Peyer's patch (tissue), 4 donors: ENCODE measurements at places on chromosomes 16 and 17.

DNA sequence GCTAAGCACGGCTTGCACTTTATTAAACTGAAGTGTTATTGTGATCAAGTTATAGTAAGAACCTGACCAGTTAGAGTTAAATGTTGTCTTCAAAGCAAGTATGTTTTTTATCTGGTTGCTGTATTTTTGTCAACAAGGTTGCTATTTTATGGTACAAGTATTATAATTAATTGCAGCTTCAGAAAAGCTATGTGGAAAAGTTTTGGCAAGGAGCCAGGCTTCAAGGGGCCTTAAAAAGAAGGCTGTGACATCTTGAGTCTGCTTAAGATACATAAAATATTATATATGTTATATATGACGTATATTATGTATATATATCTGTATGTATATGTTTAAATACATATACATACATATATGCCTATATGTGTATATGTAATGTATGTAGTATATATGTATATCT lies 1461.2 kb upstream of the CDH8 start:
- no peak for DNase-seq

GRCh38 chr17:151886-152859 lies 14.8 kb downstream of the SCGB1C2 start:
- DNase-seq, result peak; percentile 24

- peak; percentile 60 for DNase-seq
These were observed 991 bp downstream of the DUS1L start for GRCh38 chr17:82064433-82065192.

- no peak for DNase-seq
These were observed 1.0 kb downstream of the IRX3 start for GRCh38 chr16:54285414-54286089.

GRCh38 chr17:70100983-70101382 lies 26.0 kb downstream of the KCNJ16 start:
- DNase-seq, result no peak

GRCh38 chr16:21172650-21173049 lies 14.2 kb downstream of the LDAF1 start:
- DNase-seq, result no peak

- no peak for DNase-seq
These were observed 1.9 kb downstream of the ACSF3 start for GRCh38 chr16:89095491-89095951.

DNA sequence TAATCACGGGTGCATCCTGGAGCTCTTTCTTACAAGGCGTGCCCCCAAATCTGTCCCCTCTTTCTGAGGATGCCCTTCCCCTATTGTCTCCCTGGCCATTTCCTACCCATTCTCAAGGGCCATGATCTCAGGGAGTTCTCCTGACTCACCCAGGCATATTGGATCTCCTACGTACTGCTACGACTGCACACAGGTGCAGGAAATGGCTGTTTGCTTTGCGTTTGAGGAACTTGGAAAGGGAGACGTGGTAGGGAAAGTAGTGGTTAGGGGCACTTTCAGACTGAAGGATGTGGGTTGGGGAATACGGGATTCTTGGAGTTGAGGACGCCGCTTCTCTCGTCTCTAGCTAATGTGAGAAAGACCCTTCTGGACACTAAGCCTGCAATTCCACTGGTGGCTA lies 18.7 kb upstream of the MEOX1 start:
- DNase-seq, result no peak

DNA sequence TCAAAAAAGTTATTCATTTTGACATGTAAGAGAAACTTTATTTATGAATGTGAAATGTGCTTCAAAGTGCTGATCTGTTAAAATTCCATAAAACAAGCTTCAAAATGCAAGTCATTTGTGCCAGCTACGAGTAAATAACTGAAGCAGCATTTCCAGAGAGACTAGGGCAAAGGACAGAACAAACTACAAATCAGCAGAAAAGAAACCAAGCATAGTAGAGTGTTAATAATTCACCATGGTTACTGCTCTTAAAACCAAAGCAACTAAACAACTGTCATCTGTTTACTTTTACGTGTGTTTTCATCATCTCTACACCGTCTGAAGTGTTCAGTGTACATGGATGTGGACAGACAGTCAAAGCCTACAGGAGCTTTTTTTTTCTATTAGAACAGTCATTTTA lies 1.6 kb upstream of the ASPA start:
- DNase-seq, result no peak

GRCh38 chr16:89638455-89638854 lies 19.1 kb downstream of the CHMP1A start:
- no peak for DNase-seq

- DNase-seq, result peak; percentile 72
These were observed 53.7 kb downstream of the C16orf95 start for GRCh38 chr16:87263418-87264052.

GRCh38 chr17:61410141-61411010 lies 10.7 kb downstream of the TBX2 start:
- DNase-seq, result peak; percentile 65

DNA sequence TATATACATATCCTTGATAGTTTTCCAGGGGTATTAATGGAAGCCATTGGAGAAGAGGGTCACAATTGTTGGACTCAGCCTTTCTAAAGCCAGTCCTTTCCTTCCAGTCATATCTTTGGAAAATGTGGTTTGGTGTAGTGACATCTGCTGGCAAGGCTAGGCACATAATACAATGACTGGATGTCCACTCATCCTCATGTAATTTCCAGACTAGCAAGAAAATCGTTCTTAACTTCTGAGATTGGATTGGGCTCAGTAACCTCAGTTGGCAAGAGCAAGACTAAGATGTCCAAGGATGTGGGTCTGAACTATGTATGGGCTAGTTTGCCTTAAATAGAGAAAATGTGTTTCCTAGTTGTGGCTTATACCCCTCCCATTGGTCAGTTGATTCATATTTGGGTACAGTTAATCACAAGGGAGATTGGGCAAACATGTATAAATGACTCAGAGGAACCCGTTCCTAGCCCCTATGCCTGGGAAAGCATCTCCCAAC lies 8.7 kb upstream of the KAT7 start:
- DNase-seq, result peak; percentile 31

DNA sequence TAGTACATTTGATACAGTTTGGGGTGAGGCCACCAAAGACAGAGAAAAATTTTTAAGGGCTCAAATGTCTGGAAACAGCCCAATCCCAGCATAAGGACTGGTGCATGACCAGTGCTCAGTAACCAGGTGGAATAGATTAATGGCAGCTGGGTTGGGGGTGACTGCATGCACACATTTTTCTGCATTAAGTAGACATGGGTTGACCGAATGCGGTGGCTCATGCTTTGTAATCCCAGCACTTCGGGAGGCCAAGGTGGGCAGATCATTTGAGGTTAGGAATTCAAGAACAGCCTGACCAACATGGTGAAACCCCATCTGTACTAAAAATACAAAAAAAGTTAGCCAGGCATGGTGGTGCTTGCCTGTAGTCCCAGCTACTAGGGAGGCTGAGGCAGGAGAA lies 121.1 kb upstream of the HSBP1 start:
- no peak for DNase-seq

DNA sequence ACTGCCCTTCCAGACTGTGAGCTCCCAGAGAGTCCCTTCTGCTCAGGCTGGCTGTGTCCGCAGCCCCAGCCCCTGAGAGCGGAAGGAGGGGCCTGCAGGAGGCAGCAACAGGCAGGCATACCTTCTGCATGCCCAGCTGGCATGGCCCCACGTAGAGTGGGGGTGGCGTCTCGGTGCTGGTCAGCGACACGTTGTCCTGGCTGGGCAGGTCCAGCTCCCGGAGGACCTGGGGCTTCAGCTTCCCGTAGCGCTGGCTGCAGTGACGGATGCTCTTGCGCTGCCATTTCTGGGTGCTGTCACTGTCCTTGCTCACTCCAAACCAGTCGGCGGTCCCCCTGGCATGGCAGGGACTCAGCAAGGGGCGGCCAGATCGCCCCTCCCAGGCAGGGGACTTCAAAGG lies 9.0 kb downstream of the RHBDF1 start:
- no peak for DNase-seq

GRCh38 chr17:51050291-51051033 lies 70.2 kb downstream of the SPAG9 start:
- DNase-seq, result no peak

DNA sequence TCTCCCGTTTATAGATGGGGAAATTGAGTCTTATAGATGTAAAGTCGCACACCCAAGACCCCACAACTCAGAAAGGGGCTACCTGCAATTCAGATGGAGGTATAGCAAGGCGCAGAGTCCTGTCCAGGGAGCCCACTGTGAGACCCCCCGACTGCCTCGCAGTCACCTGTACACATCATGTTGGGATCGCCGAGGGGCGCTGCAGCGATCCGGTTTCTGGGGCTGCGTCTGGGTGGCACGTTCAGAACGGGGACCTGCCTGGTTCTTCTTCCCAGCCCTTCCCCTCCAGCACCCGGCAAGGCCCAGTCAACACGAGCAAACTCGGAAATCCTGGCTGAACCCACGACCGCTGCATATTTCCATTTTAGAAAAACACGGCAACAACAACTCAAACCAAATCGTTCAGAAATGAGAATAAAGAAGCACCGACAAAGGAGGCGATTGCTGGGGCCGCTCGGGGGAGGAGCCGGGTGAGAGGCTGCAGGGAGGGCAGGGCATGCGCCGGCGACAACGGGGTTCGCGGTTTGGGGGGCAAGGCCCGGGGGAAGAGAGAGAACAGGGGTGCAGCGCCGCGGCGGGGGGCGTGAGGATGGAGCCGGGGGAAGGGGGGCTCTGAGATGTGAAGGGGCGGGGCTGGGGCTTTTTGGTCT lies 643 bp downstream of the HSDL1 start:
- DNase-seq, result peak; percentile 35

GRCh38 chr16:65038100-65038499 lies 83.8 kb downstream of the CDH11 start:
- no peak for DNase-seq

GRCh38 chr17:7632492-7632894 lies 2.6 kb downstream of the SHBG start:
- DNase-seq, result peak; percentile 54

GRCh38 chr17:63390090-63390489 lies 56.0 kb downstream of the CYB561 start:
- DNase-seq, result no peak

DNA sequence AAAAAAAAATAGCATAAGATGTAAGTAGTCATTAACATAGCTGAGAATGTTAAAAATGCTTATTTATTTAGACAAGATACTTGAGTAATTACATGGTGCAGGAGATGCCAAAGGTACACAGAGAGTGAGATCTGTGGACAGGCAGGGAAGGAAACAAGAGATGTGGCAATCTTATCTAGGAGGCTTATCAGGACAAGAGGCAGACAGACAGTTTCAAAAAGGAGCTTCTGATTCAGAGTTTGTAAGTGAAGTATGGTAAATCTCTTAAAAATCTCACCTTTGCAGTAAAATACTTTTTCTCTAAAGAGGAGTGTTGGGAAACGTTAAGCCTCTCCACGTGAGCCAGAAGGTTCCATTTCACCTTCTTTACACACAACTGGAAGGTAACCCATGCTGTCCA lies 19.9 kb upstream of the GHDC start:
- no peak for DNase-seq

GRCh38 chr17:77786740-77787505 lies 171.6 kb upstream of the TNRC6C start:
- no peak for DNase-seq

GRCh38 chr17:63826468-63827001 lies 696 bp upstream of the PSMC5 start:
- DNase-seq, result no peak

- DNase-seq, result no peak
These were observed 10.8 kb downstream of the CSNK2A2 start for GRCh38 chr16:58187092-58187491.

- no peak for DNase-seq
These were observed 295.3 kb downstream of the MAP2K4 start for GRCh38 chr17:12316021-12316420.

DNA sequence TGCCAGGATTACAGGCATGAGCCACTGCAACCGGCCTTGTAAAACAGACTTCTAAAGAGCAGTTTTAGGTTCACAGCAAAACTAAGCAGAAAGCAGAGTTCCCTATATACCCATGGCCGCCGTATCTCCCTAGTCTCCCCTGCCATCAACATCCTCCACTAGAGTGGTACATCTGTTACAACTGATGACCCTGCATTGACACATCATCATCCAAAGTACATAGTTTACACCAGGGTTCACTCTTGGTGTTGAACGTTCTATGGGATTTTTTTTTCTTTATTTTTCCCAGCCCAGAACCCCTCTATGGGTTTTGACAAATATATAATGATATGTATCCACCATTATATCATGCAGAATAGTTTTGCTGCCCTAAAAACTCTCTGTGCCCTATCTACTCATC lies 155.2 kb downstream of the RAB11FIP4 start:
- DNase-seq, result no peak

GRCh38 chr17:8830141-8830540 lies 31.0 kb upstream of the MFSD6L start:
- no peak for DNase-seq

DNA sequence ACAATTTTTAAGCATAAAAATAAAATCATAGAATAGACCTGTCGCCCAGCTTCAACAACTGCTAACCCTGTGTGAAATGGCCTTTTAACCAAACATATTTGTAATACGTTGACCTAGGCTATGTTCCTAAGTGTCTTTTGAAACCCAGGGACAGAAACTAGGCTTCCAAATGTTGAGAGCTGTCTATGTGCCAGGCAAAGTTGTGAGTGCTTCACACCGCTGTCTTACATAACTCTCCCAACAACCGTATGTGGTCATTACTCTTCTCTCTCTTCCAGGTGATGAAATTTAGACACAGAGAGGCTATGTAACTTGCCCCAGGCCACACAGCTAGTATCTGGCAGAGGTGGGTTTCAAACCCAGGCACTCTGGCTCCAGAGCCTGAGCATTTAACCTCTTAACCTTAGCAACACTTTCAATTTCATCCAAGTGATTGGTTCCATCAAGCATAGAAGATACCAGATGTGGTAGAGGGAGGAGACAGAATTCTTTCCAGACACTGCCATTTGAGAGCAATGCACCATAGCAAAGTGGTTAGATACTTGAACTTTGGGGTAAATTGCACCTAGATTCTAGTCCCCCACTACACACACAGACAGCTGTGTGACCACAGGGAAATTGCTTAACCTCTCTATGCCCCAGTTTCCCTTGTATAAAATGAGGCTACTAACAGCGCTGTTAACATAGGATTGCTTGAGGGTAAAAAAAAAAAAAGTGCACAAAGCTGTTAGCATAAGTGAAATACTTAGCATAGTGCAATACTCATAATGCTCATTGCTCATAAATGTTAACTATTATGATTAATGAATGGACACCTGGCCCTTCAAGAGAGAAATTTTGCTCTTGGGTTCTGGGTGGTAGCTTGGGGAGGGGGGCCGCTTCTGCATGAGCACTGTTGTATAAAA lies 160.6 kb downstream of the IRX3 start:
- no peak for DNase-seq

GRCh38 chr17:21289902-21290571 lies 5.5 kb downstream of the MAP2K3 start:
- no peak for DNase-seq

DNA sequence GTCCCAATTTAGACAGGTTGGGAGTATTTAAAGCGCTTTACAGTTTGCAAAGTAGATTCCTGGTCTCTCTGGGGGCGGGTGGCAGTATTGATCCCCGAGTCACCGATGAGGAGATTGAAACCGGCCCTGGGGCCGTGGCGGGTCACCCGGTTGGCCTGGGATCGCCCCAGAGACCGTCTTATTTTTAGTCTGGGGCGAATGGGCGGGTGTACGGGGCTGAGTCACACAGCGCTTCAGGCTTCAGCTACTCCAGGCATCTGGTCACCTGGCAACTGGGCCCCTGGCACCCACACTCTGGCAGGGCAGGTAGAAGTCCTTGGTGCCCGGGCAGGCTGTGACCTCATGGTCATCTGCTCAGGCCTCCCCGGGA lies 669 bp downstream of the MIEF2 start:
- peak; percentile 81 for DNase-seq

GRCh38 chr16:66658143-66658859 lies 38.2 kb downstream of the CMTM4 start:
- no peak for DNase-seq
